ENCODE measurements at places on chromosomes 7 and 10. TPM values are rescaled to one million over a fixed set of nuclear protein-coding genes. Genes with fewer than 3 reads are reported as not detected.
A peak's percentile ranks its signal among the peaks of the same experiment; 100 is the strongest.

- no peak for DNase-seq
Observed at GRCh38 chr7:46286356-46286755, 365.3 kb upstream of the IGFBP3 start.

DNA sequence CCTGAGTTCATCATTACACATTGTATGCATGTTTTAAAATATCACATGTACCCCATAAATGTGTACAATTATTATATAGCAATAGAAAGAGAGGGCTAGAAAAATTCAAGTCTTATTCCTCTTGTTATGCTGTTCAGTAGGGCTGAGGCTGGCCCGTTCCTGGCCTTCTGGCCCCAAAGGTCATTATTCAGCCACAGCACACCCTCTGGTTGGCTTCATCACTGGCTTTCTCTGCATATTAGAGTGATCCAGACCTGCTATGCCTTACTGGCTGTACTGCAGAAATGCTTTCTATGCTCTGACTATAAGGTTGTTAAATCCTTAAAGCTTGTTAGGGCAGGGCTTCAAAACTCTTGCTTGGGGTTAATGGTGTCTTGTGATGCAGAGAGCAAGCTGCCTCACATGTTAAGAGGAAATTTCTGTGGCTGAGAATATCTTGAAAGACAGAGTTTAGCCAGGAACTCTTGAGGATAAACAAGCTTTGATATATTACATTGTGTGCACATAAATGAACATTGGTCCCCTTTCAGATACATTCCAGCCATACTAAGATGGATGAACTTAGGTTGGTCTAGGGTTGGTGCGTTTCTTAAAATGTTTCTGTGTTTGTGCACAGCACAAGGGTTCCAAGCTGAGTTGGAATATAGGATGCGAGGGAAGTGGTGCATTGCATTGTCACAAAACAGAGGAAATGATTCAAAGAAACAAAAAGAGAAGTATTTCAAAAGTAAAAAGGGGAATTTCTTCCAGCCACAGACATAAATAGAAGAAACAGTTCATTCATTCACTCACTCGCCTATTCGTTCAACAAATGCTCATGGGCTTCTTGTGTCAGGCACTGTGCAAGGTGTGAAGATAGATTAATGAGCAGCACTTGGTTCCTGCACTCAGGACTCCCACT is 61.6 kb upstream of the WDR11 start:
- DNase-seq, result no peak

The FGF8 gene
- not detected for total RNA-seq

The STEAP2 gene
- 0.81 TPM for total RNA-seq

- no peak for DNase-seq
Observed at GRCh38 chr7:81383846-81384245, 386.0 kb downstream of the HGF start.

- no peak for DNase-seq
Observed at GRCh38 chr7:131057015-131057793, 270.5 kb upstream of the MKLN1 start.

DNA sequence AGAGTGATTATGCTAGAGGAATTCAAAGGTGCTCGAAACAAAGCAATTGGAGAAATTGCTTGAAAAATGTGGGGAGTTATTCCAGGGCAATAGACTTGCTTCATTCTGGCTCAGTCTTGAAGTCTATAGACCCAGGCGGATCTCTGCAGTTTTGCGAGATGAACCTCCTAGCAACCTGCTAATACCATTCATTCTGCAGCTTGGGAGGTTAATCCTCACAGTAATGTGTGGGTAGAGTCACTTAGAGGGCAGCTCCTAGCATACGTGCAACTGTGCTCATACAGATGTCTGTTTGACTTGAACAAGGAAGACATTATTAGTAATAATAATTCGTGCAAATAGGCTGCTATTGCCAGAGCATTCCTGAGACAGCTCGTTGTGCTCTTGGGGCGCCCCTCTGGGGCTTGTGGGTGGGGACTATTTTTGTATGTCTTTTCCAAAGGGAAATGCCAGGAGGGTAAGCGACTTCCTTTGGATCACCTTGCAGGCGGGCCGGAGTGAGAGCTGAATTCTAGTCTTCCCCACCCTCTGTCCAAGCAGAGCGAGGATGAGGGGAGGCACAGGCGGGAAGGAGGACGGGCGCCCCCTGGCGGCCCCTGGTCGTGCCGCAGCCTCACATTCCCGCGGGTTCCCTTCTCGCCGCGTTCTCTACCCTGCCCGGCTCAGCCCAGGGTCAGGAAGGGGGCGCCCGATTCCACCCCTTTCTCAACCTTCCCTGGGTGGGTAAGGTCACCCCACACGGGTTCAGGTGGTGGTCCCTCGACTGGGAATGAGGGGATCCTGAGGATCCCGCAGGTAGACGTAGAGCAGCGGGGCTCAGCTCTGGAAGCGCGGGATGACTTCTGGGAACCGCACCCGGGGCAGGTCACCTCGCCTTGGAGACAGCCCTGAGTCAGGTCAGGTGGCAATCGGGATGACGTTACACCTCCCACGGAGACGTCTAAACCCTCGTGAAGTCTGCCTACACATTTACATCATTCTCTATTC is 241.5 kb downstream of the PHTF2 start:
- peak; percentile 53 for DNase-seq

The PPP1R17 gene
- not detected for total RNA-seq

The GPR15LG gene
- total RNA-seq, result 0.20 TPM

The ADK gene
- total RNA-seq, result 76.2 TPM

DNA sequence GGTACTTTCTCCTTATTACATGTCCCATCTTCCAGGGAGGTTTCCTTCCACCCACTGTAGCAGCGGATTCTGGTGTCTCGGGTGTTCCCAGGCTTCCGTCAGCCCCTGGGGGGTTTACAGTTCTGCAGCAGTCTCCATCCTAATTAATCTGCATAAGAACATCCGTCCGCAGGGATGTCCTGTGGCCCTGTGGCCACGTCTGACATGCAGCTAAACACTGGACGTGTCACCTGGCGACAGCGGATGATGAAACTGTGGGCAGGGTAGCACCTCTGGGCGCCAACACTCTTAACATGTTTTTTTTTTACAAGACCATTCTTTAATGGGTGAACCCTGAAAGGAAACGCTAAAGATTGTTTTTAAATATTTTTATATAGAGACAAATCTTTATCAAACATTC is 58.2 kb downstream of the DIP2C start:
- no peak for DNase-seq

The PTPN20 gene
- 0.08 TPM for total RNA-seq

The TAC1 gene
- total RNA-seq, result not detected

The ANKRD61 gene
- total RNA-seq, result not detected

The GATAD1 gene
- 12.5 TPM for total RNA-seq

DNA sequence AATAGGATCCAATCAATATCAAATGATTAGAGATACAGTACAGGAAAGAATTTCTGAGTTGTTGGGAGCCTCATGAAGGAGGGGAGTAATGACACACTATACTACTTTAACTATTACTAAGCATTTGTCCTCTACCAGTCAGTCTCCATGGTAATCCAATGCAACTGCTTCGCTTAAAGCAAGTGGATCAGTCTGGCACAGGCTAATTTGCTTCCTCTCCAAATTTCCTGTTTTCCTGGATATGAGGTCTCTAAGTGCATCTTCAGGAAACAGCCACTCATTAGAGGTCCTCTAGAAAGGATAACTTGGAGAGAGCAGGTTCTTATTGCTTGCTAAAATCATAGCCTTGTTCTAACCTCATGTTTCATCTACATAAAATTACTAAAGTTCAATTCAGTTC is 8.4 kb upstream of the SEPTIN7 start:
- no peak for DNase-seq

DNA sequence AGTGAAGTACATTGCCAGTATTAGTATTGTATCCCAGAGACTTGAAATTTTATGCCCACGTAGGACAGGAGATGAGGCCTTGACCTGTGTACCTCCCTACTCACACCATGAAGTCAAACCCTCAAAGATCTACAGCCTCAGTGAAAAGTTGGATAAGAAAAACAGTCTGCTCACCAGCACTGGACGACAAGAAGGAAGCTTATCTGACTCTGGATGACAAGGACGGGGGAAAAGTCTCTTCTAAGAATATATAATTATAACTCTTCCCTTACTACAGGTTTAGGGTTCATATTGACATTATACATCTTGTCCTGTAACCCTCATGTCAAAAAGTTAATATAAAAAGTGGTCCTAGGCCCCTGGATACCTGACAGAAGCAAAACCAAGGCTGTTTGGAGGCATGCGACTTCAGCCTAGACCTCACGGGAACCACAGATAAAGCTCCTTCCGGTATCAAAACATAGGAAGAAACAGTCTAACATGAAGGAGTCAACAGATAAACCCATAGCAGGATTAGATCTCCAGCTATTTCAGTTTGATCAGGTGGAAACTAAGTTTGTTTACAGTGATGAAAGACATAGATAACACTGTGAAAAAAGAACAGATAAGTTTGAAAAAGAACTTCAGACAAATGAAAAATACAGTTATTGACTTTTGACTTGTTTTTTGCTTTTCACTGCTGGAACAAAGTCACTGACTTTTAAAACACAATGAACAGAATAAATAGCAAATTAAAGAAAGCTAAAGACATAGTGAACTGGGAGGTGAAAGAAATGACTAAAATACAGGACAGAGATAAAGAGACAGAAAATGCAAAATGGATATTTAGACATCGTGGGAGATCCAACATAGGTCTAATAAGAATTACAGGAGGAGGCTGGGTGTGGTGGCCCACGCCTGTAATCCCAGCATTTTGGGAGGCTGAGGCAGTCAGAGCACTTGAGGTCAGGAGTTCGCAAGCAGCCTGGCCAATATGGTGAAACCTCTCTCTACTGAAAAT is 145.9 kb downstream of the PHTF2 start:
- DNase-seq, result no peak

GRCh38 chr10:58641095-58641531 is 128.4 kb downstream of the BICC1 start:
- DNase-seq, result no peak

The PITX3 gene
- total RNA-seq, result not detected

GRCh38 chr10:119305860-119306513 is 98.6 kb downstream of the GRK5 start:
- no peak for DNase-seq

- DNase-seq, result no peak
Observed at GRCh38 chr10:99711129-99711719, 20.7 kb downstream of the COX15 start.

DNA sequence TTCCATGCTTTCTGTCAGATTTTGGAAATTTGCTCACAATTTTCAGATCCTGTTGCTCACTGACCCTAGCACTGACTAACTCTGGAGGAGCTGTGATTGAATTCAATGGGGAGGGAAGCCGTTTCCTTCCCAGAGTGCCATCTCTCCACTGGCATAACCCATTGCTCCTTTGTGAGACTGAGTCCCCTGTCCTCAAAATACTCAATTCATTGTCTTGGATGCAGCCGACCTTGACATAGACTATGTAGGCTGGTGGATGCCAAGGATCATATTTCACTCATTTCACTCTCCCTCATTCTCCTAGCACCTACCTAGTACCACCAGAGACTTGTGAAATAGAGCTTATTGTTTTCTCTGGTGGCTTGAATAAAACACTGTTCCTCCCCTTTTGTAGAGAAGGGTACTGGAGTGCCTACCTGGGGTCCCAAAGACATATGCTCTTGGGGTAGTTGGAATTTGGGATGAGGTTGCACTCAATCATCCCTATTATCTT is 511.3 kb upstream of the ZMIZ1 start:
- no peak for DNase-seq

GRCh38 chr10:94178475-94179253 is 184.1 kb downstream of the NOC3L start:
- DNase-seq, result no peak

The LRRN3 gene
- 0.48 TPM for total RNA-seq

The CHST3 gene
- total RNA-seq, result 1.3 TPM

The ASB10 gene
- total RNA-seq, result not detected

- no peak for DNase-seq
Observed at GRCh38 chr7:5508698-5509097, 85.1 kb upstream of the TNRC18 start.

GRCh38 chr10:57247271-57247670 is 886.2 kb upstream of the ZWINT start:
- no peak for DNase-seq

- no peak for DNase-seq
Observed at GRCh38 chr10:9825491-9826018, 1192.1 kb upstream of the CELF2 start.

DNA sequence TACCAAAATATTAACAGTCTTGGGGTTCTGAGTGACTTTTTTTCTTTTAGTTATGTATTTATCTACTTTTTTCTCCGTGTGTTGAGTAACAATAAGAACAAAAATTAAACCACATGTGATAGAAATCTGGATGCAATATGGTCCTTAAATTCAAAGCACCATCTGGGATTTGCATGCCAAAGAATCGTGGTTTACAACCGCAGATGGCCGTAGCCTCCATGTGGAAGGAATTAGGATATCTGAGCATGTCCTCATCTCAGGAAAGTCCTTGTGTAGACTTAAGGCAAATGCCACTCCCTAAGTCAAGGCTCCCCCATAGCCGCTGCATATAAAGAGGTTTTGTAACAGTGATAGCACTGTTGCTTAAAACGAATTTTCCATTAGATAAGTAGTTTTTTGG is 304.0 kb downstream of the ZEB1 start:
- no peak for DNase-seq

DNA sequence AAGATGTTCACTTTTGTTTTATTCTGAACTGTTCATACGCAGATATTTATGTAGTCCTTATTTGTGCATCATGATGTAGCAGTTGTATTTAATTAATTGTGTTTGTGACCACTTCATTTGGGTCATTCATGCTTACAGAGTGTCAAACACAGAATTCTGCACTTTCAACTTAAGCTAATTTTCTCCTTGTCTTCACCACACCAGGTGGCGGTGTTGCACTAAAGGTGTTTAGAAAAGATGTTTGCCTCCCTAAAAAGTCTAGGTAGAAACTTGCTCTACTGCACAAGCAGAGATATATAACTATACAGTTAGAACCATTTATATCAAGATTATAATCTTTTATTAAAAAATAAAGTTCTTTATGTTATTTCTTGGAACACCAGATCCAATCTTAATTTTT is 1.3 kb upstream of the TAS2R38 start:
- no peak for DNase-seq

- DNase-seq, result no peak
Observed at GRCh38 chr10:43574906-43575305, 490 bp upstream of the ZNF239 start.

The PLPP4 gene
- 0.48 TPM for total RNA-seq

DNA sequence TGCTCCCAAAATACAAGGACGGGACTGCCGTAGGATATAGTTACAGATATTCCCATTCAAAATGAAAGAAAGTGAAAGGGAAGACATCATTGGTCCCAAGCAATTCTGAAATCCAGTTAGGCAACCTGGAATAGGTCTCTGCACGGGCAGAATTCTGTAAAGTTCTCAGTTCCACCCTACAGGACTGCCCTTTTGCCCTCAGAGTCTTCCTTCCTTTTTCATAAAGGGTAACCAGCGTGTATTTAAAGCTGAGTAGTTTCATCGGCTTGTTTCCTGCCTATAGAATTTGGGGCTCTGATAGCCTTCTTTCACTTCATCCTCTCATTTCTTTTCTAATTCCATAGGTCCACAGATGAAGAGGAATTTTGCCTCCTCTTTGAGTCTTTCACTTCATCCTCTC is 20.0 kb downstream of the COPG2 start:
- no peak for DNase-seq

The FAM237B gene
- total RNA-seq, result not detected

DNA sequence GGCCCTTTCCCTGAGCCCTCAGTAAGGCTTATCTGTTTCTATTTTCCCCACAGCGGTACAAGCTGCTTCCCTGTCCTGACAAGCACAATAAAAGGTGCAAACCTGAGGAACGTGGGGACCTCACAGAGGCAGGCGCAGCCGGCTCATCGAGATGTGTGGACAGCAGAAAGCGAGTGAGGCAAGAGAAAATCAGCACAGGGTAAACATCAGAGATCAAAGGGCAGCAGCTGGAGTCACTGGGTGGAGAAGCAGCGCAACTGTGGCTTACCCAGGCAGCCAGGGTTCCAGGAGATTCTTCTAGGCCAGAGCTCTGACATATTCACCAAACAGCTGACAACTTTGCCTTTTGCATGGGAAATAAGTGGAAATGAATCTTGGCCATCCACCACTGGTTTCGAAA is 212.6 kb downstream of the WDR11 start:
- DNase-seq, result peak; percentile 61

Data from left lobe of liver (tissue), 2 donors.